ENCODE measurements at places on chromosomes 5 and 9.

- DNase-seq: no peak
These were observed 233.1 kb downstream of the AGTPBP1 start for GRCh38 chr9:85508616-85509015.

DNA sequence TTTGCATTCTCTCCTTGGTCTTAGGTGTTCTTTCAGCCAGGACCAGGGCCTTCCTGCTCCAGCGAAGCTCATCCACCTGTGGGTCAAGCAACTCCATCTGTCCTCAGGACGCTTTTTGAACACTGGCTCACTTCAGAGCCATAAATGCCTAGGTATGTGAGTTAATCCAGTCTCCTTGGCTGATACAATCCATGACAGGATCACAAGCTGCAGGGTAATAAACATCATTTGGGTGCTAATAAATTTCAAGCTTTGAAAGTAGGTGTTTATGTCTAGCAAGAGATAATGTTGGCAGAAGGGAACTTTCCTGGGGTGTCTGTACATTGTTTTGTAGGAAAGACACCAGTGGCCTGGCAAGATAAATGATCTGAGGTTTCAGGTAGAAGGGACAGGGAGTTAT lies 159.2 kb upstream of the TUT7 start:
- DNase-seq: no peak

DNA sequence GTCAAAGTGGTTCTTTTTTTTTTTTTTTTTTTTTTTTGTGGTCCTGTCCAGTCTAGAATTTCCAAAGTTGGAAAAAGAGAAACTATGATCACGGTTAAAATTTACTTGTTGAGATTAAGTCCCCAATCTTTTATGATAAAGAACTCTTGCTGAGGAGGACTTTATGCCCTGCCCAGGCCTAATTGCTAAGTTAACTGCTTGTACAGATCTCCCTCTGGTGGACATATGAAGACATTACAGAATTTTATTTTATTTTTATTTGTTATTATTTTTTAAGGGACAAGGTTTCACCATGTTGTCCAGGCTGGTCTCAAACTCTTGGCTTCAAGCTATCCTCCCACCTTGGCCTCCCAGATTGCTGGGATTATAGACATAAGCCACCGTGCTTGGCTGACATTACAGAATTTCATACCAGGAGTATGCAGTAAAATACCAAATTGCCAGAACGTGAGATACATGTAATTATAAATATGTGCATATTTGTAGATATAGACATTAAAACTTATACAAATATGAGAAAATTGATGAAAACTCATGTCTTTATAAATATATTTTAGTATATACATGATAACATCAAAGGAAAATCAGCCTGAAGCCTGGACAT lies 91.2 kb downstream of the RFK start:
- DNase-seq: peak; percentile 15

- no peak for DNase-seq
These were observed 732 bp upstream of the MCIDAS start for GRCh38 chr5:55227664-55228430.

DNA sequence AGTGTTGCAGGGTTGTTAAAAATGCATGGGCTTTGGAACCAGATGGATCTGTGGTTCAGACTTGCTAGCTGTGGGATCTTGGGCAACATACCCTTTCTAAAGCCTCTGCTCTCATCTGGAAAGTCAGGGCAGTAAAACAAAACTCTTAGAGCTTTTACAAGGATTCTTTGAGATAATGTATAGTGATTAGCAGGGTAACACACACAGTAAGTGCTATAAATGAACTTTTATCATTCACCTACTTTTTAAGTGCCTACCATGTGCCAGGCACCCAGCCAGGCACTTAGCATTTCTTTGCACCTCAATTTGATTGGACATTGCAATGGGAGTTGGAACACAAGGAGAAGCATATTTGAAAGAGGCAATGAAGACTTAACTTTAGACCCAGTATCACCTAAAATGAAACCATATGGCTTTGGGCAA lies 208.6 kb upstream of the PAPPA start:
- no peak for DNase-seq

DNA sequence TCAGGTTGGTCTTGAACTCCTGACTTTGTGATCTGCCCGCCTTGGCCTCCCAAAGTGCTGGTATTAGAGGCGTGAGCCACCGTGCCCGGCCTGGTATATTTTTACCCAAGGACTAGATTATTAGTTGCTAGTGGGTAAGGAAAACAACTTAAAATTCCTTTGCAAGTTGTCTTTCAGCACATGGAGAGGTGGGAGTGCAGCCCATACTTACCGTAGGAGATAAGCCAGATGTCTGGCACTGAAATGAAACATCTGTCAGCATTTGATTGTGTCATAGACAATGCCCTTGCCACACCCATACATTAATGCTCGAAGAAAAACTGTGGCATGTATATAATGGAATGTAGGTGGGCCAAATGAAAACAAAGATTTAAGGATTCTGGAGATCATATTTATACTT lies 36.6 kb upstream of the ANKH start:
- no peak for DNase-seq

DNA sequence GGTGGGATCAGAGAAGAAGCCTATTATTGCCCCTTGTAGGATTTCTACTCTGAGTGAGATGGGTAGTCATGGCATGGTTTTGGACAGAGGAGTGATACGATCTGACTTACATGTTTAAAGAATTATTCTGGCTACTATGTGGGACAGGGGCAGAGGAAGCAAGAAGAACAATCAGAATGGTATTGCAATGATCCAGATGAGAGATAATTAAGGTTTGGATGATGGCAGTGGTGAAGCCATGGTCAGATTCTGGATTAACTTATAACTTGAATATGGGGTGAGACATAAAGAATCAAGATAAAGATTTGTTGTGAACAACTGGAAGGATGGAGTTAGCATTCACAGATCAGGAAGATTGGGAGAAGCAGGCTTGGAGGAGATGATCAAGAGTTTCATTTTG lies 3.4 kb upstream of the HEMGN start:
- no peak for DNase-seq

- DNase-seq: no peak
These were observed 157.1 kb downstream of the ZNF462 start for GRCh38 chr9:107020040-107020530.

DNA sequence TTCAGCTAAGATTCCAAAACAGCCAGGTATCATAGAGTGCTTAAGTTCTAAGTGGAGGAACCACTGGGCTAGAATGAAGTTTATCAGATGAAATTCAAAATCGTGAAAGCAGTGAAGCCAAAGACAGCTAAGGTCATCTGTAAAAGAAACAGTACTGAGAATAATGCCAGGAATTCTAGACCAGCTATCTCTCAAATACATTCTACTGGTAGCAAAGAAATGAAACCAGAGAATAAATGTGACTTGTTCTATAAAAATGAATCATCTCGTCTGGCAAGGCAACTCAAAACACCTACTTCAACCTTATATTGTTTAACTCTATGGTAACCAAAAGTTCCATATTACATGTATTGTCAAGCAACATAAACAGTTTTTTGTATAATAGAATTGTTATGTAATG lies 51.3 kb upstream of the RGMB start:
- no peak for DNase-seq

- DNase-seq: no peak
These were observed 28.9 kb downstream of the SHC3 start for GRCh38 chr9:89149726-89150125.

GRCh38 chr5:73827106-73827450 lies 201.1 kb downstream of the ARHGEF28 start:
- DNase-seq: no peak

- DNase-seq: no peak
These were observed 77.3 kb downstream of the AMBP start for GRCh38 chr9:114000671-114001409.

DNA sequence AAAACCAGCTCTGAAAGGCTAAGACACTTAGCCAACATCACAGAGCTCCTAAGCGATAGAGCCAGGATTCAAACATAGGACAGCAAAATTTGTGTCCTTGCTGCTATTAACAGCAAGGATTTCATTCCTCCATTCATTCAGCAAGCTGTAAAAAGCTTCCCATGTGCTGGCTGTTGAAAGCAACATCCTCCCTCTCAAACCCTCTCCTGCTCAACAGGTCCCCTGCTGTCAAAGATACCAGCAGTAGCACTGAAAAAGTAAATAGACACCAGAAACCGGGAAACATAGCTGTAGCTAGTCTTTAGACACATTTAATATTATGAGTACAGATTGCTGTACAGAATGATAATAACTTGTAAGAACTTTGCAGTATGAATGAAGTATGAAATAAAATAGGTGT lies 52.6 kb upstream of the ADAMTSL1 start:
- no peak for DNase-seq

GRCh38 chr9:81030027-81030426 lies 659.3 kb downstream of the TLE1 start:
- no peak for DNase-seq

DNA sequence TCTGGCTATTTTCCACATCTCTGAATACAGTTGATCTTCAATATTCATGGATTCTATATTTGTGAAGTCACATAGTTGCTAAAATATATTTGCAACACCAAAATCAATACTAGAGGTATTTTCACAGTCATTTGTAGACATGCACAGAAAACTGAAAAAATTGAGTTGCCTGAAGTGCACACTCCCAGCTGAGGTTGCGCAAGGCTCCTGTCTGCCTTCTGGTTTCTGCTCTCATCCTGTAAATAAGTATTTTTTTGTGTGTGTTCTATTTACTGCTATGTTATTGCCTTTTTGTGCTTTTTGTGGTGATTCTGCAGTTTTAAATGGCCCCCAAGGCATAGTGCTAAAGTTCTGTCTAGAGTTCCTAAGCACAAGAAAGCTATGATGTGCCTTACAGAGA lies 371.1 kb upstream of the GRAMD2B start:
- DNase-seq: no peak

DNA sequence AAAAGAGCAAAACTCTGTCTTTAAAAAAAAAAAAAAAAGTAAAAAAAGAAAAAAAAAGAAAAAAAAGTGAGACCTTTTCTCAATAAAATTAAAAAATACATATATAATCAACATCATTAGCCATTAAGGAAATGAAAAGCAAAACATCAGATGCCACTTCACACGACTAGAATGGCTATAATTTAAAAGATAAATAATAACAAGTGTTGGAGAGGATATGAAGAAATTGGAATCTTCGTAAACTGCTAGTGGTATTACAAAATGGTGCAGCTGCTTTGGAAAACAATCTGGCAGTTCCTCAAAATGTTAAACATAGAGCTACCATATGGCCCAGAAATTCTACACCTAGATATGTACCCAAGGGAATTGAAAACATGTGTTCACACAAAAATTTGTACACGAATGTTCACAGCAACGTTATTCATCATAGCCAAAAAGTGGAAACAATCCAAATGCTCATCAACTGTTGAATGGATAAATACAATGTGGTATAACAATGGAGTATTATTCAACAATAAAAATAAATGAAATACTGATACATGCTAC lies 45.3 kb upstream of the SIL1 start:
- DNase-seq: no peak

- no peak for DNase-seq
These were observed 39.8 kb upstream of the TLE1 start for GRCh38 chr9:81729135-81729534.

- no peak for DNase-seq
These were observed 118.7 kb upstream of the WWC1 start for GRCh38 chr5:168172760-168173223.

- DNase-seq: no peak
These were observed 60.2 kb downstream of the CRB2 start for GRCh38 chr9:123416176-123416575.

DNA sequence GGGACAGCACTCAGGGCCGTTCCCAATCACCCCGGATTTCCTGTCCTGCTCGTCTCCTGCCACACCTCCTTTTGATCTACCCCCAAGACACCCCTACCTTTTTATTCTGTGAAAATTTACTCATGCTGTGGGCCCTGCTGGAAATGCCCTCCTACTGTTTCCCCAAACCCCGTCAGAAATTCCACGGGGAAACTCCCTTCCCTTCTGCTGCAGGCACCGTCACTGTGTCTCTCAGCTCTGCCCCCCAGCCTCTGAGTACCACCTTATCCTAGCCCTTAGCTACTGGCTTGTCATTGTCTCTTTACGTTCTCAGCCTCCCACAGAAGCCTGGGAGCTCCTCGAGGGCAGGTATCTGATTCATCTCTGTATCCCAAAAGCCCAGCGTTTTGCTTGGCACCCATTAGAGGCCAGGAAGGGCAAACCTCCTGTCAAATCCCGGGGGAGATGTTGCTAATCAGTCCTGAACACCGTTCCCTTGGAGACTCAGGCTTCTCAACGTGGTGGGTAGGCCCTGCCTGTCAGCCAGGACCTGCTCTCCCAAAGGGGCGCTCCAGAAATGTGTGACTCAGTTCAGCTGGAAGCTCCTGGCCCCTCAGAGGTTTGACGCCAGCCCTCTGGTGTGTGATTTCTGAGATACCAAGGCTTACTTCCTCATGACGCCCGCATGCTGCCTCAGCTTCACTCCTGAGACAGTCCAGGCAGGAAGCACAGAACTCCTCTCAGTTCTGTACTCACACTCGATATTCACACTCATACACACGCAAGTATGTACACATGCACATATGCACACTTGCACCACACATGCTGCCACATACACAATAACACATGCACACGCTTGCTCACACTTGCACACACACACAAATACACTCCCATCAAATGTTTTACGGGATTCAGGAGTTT lies 50.7 kb upstream of the GRHPR start:
- peak; percentile 63 for DNase-seq

GRCh38 chr5:34722183-34722582 lies 66.1 kb downstream of the RAI14 start:
- no peak for DNase-seq

DNA sequence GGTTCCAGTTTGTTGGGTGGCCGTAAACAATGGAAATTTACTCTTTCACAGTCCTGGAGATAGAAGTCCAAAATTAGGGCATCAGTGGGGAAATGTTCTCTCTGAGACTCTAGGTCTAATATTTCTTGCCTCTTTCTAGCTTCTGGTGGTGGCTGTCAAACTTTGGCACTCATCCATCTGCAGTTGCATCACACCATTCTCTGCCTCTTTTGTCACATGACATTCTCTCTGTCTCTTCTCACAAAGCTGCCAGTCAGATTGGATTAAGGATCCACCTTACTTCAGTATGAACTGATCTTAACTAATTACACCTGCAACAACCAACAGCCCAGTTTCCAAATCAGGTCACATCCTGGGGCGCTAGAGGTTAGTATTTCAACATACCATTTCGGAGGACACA lies 222.9 kb upstream of the FTMT start:
- no peak for DNase-seq

- no peak for DNase-seq
These were observed 251.5 kb downstream of the CRB2 start for GRCh38 chr9:123607479-123607878.

DNA sequence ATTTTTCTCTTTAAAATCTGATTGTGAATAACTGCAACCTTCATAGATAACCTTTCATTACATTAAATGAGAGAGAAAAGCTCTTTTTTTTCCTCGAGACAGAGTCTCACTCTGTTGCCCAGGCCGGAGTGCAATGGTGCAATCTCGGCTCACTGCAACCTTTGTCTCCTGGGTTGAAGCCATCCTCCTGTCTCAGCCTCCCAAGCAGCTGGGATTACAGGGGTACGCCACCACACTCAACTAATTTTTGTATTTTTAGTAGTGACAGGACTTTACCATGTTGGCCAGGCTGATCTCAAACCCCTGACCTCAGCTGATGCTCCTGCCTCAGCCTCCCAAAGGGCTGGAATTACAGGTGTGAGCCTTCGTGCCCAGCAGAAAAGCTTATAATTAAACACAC lies 69.9 kb upstream of the ERBIN start:
- no peak for DNase-seq

- no peak for DNase-seq
These were observed 141.0 kb downstream of the MEF2C start for GRCh38 chr5:88741964-88742363.

GRCh38 chr9:117138231-117138630 lies 276.6 kb downstream of the ASTN2 start:
- no peak for DNase-seq

Data from GM12864 (cell line).